ENCODE measurements at places on chromosomes 12 and 14. TPM values are rescaled to one million over a fixed set of nuclear protein-coding genes. Genes with fewer than 3 reads are reported as not detected.

Gene PHLDA1
- 12.7 TPM for total RNA-seq

Gene TAS2R50
- 0.62 TPM for total RNA-seq

Gene KRT6C
- total RNA-seq = not detected

- no peak for DNase-seq
Observed at GRCh38 chr14:73729556-73730265, 15.5 kb upstream of the PNMA1 start.

- DNase-seq = no peak
Observed at GRCh38 chr12:76206677-76207072, 122.2 kb upstream of the NAP1L1 start.

DNA sequence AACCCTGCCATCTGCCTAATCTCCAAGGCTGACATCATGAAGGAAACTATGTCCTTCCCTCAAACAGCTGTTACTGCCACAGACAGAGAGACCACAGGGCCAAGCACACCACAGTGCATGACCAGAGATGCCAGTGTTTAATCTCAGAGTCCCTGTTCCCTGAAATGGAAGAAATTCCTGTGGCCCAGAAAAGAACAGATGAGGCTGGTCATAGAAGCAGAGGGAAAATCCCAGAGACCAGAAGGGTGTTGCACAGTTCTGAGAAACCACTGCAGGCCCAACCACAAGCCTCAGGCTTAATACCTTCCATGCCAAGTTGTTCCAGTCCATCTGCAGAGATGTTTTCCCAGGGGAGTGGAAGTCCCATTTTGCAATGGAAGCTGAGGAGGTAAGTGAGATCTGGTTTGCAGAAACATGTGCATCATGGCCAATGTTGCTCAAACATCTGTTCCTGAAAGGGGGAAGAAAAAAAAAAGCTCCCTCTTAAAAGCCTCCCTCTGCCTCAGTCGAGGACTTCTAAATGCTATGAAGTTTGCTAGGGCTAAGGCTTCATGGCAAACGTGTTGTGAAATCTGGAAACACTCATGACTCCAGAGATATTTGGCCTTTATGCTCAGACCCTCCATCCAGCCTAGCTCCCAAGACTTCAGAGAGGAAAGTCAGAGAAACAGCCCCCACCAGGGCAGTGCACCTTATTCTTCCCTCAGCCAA, 98.6 kb downstream of the SCARB1 start:
- no peak for DNase-seq

DNA sequence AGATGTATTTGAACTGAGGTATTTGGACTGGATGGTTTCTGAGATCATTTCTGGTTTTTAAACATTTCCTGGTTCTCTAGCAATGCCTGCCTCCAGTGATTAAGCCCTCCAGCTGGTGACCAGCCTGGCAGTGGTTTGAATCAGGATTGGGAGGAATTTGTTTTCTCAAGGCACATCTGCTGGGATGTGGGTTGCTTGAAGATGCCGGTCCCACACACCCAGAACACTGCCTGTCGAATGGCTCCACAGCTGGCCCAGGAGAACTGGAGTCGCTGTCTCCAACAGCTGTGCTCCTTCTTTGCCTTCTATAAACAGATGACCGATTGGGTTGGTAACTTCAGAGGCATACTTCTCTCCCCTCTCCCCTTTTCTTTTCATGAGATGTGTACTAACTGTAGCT, 258.0 kb upstream of the DDHD1 start:
- DNase-seq = no peak

DNA sequence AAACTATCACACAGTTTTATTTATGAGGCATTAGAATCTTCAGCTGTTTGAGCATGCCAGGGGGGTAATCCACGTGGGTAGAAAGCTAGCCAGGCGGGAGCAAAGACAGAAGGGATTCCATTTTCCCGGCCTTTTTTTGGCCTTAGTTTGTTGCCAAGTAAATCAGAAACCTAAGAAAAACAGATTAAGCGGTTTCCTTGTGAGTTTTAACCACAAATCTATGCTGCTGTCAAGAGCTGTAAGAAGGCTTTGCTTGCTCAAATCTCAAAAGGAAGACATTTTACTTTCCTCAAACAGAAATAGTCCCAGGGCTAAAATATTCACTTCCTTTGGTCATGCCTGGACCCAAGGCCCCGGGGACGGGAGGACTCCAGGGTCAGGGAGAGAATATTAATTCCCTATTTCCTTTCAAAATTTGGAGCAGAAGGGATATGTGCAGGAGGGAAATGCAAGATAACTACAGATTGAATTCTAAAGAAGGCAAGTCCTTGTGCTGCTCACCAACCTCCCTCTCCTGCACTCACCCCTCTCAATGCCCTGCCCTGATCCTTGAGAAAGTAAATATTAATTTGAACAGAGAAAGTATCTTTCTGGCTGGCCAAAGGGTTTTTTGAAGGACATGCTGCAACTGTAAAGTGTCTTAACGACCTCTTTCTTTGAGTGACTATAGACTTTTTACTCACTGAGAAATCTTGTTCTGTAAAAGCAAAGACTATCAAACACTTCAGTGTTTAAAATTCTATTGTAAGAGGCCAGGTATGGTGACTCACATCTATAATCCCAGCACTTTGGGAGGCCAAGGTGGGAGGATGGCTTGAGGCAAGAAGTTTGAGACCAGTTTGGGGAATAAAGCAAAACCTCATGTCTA, 75.7 kb downstream of the HSD17B6 start:
- no peak for DNase-seq

All from pancreas (tissue), 10 donors.